Calu3 (cell line): ENCODE measurements at places on chromosomes 7 and 10.

- no peak for DNase-seq
Measured at GRCh38 chr7:70795948-70796347, 336.0 kb upstream of the GALNT17 start.

- peak; percentile 76 for DNase-seq
Measured at GRCh38 chr7:15015545-15016314, 113.2 kb upstream of the DGKB start.

DNA sequence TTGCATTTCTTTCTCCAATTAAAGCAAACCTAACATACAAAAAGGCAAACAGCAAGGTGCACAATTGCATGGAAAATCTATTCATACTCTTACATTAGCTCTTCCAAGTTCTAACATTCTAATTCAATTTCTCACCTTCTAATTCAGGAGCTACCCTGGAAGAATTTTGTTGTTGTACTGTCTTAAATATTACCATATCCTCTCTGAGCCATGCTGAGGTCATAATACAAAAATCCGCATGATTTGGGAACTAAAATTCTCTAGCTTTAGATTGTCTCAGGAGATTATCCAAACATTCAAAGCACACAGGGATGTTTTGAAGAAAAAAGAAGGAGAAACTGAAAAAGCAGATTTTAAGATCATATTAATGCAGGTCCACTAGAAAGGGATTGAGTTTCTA lies 229.9 kb downstream of the KIAA1217 start:
- DNase-seq: no peak

DNA sequence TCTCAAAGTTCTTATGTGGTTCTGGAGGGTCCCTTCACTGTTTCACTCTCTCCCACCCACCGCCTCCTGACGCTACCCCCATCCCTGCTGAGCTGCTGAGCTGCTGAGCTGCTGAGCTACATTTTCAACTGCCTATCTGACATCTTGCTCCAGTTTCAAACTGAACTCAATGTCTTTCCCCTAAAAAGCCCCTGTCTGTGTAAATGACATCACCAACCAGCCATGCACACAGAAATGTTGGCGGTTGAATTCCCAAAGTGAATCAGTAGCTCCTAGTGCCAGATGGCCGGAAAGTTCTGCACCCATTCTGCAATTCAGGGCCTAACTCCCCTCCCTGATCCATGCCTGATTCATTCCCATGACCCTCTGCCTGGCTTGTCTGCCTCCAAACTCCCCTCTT lies 71.2 kb downstream of the WNT2 start:
- no peak for DNase-seq

GRCh38 chr10:103431902-103432301 lies 20.3 kb downstream of the CALHM2 start:
- DNase-seq: no peak

GRCh38 chr7:103418241-103418640 lies 27.8 kb downstream of the SLC26A5 start:
- no peak for DNase-seq
